ENCODE measurements at places on chromosomes 12 and 14.

DNA sequence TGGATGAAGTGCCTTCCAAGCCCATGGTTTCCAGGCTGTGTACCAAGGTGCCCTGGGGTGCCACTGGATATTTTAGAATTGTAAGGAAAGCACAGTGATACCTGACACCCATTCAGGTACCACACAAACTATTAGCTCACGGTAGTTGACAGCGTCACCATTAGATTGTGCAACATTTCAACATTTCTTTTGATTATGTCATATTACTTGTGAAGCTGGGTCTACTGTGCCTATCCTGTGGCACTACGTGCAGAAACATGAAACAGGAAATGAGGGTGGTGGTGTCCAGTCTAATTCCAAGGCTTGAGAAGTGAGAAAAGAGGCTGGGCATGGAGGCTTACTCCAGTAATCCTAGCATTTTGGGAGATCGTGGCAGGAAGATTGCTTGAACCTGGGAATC, 75.5 kb upstream of the CPM start:
- DNase-seq, result no peak

- no peak for DNase-seq
Observed at GRCh38 chr14:58560208-58560607, 77.6 kb upstream of the DACT1 start.

GRCh38 chr12:57225680-57226210, 3.8 kb upstream of the SHMT2 start:
- DNase-seq, result no peak

DNA sequence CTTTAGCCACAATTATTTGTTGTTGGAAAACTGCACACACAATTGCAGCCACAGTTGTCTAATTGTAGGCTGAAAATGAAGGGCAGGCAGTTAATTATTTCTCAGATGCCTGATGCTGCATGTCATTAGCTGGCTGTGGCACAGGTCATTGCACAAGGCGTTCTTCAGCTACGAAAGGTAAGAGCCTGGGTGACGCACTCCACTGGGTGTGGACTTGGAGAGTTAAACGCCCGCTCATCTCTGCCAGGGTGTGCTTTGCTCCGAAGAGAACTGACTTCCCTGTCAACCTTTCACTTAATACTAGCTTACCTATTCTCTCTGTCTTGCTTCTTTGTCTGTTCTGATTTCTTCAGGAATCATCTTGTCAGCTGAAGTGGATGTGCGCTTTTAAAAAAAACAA, 91.4 kb upstream of the CPM start:
- no peak for DNase-seq

- DNase-seq, result no peak
Observed at GRCh38 chr14:88765130-88765529, 27.6 kb downstream of the EML5 start.

DNA sequence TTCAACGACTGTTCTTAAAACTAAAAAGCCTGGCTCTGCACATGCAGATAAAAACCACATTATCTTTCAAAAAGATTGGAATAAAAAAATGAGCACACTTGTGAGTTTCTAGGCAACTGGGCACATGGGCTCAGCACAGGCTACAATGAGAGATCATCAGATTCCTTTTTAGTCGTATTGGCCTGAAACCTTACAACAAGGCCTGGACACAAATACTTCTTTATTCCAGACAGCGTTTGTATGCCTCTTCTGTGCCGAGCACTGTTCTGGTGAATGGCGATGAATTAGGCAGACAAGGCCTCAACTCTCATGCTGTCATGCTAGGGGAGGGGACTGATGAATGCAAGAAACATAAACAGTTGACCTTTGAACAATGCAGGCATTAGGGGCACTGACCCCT, 463.0 kb downstream of the AACS start:
- no peak for DNase-seq

DNA sequence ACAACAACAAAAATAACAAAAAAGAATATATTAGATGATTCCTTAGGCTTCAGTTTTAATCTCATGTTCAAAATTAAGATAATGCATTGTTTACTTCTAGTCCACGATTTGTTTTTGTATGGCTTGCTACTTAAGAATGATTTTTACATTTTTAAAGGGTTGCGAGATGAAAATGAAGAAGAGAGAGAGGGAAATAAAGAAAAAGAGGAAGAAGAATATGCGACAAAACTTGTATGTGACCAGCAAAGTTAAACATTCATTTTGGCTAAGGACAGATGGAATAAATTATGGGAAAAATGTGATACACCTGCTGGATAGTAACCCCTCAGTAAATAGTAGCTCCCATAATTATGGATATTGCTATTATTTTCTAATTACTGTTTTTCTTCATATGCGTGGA, 1.2 kb upstream of the GIT2 start:
- no peak for DNase-seq

GRCh38 chr12:84732828-84733340, 179.7 kb downstream of the SLC6A15 start:
- no peak for DNase-seq

GRCh38 chr12:68454892-68455291, 122.7 kb upstream of the MDM1 start:
- DNase-seq, result no peak

- DNase-seq, result no peak
Observed at GRCh38 chr12:19432309-19433170, 6.8 kb upstream of the AEBP2 start.

GRCh38 chr12:32801269-32801980, 45.7 kb upstream of the YARS2 start:
- DNase-seq, result no peak

GRCh38 chr12:71708658-71709057, 22.8 kb downstream of the TMEM19 start:
- no peak for DNase-seq

GRCh38 chr12:124550123-124551089, 17.0 kb downstream of the NCOR2 start:
- DNase-seq, result no peak

- no peak for DNase-seq
Observed at GRCh38 chr12:6295094-6295811, 15.2 kb upstream of the PLEKHG6 start.

DNA sequence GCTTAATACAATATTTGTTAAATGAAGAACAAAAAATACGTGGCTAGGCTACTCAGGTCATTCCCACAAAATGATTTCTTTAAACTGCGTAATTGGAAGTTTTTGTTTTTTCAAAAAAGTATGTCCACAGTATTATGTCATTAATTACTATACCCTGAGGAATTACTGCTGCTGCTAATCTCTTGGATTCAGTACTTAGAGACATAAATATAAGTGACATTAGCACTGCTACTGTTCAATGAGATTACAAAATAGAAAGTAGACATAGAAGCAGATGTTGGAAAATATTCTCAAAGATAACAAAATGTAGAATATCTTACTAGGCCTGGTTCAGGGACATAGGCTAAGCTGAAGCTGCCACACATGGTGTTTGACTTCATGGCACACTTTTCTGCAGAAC, 36.3 kb downstream of the HMGA2 start:
- no peak for DNase-seq

GRCh38 chr14:24258548-24259265, 4.3 kb downstream of the TGM1 start:
- no peak for DNase-seq
